ENCODE measurements at places on chromosomes 11 and 22.
A peak's percentile ranks its signal among the peaks of the same experiment; 100 is the strongest.

- no peak for DNase-seq
These were observed 12.7 kb upstream of the CYP2R1 start for GRCh38 chr11:14904745-14905103.

DNA sequence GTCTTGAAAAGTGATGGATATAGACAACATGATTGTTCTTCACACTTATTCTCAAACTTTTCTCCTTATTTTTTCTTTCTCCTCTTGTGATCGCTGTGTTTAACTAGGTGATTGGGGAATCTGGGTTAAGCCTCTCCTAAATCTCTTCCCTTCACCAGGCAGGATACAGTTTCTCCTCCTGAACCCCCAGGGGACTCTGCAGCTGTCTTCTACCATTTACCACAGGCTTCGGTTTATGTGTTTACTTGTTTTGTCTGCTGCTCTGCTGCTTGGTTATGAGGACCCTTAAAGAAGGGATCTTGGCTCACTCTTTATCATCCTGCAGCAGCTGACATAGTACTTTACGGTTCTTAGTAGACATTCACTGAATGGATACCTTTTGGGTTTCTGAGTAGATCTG, 124.2 kb downstream of the NCAM1 start:
- no peak for DNase-seq

GRCh38 chr11:35811783-35812182, 132.1 kb upstream of the LDLRAD3 start:
- DNase-seq: no peak

DNA sequence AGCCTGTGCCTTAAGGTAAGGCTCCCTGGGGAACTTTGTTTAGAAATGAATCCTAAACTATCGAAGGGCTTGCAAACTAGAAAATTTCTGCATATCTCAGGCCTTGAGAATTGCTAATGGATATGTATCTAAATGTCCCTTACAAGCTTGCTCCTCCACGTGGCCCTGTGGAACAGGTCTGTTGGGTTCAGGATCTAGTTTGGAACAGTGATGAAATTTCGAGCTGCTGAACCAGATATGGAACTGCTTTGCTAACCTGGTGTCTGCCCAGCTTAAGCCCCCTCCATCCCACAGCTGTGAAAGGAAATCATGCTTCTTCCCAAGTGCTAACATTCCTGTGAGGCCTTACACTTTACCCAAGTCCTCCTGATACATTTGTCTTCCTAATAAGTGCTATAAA, 11.6 kb downstream of the SREBF2 start:
- DNase-seq: no peak

DNA sequence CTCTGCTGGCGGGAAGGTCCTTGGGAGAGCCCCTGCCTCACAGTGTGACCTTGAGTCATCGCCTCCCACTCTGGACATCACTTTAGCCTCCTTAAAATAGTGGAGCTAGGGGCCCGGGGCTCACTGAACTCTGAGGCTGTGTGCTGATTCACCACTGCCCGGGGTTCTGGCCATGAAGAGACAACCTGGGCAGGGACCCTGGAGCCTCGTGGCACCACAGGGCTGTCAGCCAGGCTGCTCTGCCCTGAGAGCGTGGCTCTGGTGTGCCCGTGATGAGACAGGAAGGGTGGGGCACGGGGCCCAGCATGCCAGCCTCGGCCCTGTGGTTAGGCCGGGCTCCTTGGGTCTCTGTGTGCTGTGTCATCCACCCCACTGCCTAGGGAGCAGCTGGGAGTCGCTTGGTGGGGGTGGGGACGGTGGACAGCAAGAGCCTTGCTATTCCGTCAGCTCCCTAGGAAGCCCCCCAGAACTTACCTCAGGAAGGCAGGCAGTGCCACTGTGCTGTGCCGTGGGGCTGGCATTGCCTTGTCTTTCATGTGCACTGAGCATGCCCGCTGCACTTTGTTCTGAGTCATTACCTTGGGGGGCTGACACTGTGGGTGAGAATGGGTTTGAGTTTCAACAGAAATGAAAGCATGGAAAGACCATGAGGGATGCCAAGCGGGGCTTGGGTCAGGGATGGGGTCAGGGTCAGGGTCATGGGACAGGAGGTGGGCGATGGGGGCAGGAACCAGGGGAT, 31.7 kb downstream of the TPCN2 start:
- DNase-seq: no peak

GRCh38 chr11:117121176-117121575, 22.9 kb upstream of the PAFAH1B2 start:
- no peak for DNase-seq

- no peak for DNase-seq
These were observed 266.3 kb downstream of the BRD1 start for GRCh38 chr22:49561338-49561737.

DNA sequence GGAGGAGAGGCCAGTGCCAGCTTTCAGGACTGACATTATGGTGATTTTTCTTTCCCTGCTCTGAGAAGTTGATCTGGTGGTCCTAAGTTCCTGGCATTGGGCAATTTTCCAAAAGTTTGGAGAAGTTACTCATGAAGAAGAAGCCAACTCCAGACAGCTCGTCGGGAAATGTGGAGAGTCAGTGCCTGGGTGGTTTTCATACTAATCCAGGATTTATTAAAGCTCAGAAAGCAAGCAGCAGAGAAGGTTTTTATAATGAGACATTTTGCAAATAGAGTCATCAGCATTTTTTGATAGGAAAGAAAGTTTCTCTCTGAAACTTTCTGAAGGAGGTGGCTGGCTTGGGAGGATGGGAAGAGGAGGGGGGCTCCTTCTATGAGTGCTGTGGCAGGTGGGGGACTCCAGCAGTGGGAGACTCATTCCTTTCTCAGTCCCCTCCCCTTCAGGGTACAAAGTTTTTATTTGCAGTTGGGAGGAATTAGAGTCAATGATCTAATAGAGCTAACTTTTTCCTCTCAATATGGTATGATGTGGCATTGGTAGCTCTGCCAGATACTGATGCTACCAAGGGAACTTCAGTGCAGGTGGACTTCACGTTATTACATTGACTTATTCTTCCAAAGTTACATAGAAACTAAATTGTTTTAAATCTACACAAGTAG, 55.4 kb downstream of the LIF start:
- DNase-seq: no peak

- DNase-seq: no peak
These were observed 14.7 kb upstream of the CHRNA10 start for GRCh38 chr11:3685923-3686322.

- peak; percentile 94 for DNase-seq
These were observed at the start of gene MPZL3 for GRCh38 chr11:118251858-118252652. Gene MPZL3 (minus strand): TSS chr11:118252365. CDS start chr11:118252294, 71 bp downstream.

DNA sequence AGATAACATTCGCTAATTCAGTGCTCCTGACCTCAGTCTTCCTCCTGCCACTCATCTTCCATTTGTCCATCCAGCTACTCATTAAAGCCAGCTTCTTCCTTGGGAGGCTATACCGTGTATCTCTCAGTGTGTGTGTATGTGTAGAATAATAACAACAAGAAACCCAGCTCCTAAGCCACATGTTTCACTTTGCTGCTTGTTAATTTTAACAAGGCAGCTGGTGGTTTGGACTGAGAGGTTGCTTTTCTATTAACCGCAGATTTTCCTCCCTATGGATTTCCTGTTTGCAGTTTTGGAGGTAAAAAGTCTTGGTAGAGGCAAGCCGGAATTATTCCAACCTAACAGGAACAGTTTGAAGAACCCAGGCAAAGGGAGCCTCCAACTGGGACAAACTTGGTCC, 165.0 kb downstream of the ADAMTS15 start:
- no peak for DNase-seq

GRCh38 chr11:33419924-33420323, 162.7 kb downstream of the HIPK3 start:
- DNase-seq: no peak

Data from NCI-H2081 treated with DMSO at 0.1 percent for 48 hours (cell line).